ENCODE measurements at places on chromosomes 2 and 18.

GRCh38 chr2:134621939-134622705 lies 96.7 kb downstream of the TMEM163 start:
- DNase-seq: no peak

DNA sequence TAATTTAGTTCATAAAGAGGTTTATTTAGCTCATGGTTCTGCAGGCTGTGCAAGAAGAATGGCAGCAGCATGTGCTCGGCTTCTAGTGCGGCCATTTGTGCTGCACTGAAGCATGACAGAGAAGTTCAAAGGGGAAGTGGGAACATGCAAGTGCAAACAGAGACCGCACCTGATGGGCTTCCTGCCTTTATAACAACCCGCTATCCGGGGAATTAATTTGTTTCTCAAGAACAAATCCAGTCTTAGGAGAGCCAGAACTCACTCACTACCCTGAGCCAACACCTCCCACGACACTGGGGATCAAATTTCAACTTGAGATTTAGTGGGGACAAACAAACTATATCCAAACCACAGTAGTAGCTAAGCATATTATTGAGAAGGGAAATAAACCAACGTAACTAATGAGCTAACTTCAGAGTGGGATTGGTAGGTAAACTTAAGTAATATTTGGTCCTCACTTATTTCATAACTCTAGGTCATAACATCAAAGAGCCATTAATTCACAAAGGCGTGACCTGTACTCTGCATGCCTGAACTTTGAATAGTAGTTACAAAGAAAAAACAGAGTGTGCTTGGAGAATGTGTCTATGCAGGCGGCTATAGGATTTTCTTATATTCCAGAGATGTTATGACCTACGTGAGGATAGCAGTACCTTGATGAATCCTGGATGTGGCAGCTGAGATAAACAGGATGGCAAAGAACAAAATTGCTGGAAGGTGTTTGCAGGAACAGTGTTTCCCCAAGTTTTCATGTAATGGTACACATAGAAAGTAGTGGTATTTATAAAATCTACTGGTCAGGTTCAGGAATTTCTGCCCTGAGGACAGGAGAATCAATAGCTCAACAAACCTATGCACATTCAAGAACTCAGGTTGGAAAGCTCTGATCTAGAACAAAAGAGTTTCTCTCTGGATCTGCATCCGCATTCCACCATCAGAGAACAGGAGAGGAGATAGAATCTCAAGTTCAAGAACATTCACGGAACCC lies 845.9 kb upstream of the ID2 start:
- peak; percentile 87 for DNase-seq

DNA sequence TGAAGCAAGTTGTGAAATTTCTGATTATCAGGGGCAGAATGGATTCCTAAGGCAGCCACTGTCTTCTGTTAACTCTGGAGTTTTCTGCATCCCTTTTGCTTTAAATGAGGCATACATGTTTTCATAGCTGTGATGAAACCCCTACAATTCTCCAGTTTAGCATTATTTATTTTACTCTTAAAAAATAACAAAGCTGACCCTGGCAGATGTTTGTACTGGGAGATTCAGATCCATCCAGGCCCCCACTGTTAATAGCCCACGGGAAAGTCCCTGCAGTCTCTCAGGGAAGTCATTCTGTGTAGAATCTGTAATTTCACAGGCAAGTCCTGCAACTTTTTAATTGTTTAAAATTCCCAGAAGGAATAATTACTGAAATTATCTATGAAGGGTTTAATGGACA lies 353 bp upstream of the SULT1C4 start:
- no peak for DNase-seq

GRCh38 chr2:160399880-160400279 lies 93.7 kb downstream of the RBMS1 start:
- no peak for DNase-seq

DNA sequence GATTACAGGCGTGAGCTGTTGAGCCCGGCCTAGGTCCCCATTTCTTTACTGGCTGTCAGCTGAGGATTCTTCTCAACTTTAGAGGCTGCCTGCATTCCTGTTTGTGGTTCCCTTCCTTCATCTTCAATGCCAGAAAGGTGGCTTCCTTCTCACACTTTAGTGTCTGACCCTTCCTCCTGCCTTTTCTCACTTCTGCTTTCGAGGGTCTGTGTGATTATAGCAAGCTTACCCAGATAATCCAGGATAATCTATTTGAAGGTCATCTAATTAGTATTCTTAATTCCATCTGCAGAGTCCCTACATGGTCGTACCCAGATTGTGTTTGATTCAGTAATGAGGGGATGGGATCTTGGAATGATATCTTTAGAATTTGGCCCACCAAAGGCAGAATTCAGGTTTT lies 157.4 kb downstream of the TANC1 start:
- no peak for DNase-seq

GRCh38 chr2:100766806-100767205 lies 53.1 kb upstream of the NPAS2 start:
- DNase-seq: no peak

GRCh38 chr2:19035238-19035637 lies 323.2 kb downstream of the OSR1 start:
- DNase-seq: no peak

- DNase-seq: peak; percentile 29
These were observed 99.6 kb downstream of the KCTD1 start for GRCh38 chr18:26448714-26449159.

DNA sequence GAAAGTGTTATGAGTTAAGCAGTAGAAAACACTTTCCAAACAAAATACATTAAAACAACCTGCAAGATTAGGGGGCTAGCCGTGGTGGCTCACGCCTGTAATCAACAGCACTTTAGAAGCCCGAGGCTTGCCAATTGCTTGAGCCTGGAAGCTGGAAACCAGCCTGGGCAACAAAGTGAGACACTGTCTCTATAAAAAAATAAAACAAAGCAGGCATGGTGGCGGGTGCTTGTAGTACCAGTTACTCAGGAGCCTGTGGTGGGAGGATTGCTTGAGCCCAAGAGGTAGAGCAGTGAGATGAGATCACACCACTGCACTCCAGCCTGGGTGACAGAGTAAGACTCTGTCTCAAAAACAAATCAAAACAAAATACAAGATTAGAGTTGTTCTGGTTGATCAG lies 208.3 kb downstream of the ERBB4 start:
- no peak for DNase-seq

GRCh38 chr2:177717831-177718618 lies 325.5 kb downstream of the AGPS start:
- no peak for DNase-seq

- DNase-seq: no peak
These were observed 58.3 kb downstream of the EFEMP1 start for GRCh38 chr2:55865096-55865835.

DNA sequence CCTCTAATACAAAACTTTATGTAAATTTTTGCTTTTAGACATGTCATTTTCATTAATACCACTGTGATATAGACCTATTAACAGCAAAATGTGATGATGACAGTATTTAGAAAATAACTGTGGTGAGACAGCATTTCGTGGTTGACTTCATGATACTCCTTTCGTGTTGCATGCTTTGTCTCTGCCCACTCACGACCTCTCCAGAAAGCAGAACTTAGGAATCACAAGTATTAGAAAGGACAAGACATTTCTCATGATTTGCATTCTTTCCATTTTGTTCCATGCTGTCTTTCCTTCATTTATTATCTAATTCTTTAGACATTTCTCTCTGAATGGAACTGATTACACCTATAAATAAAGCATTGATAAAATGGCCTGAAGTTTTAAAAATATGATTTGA lies 85.2 kb upstream of the POU3F3 start:
- DNase-seq: no peak

GRCh38 chr18:22348521-22349316 lies 69.0 kb downstream of the CTAGE1 start:
- DNase-seq: no peak

- peak; percentile 49 for DNase-seq
These were observed 681 bp upstream of the ROCK2 start for GRCh38 chr2:11344956-11345677.

DNA sequence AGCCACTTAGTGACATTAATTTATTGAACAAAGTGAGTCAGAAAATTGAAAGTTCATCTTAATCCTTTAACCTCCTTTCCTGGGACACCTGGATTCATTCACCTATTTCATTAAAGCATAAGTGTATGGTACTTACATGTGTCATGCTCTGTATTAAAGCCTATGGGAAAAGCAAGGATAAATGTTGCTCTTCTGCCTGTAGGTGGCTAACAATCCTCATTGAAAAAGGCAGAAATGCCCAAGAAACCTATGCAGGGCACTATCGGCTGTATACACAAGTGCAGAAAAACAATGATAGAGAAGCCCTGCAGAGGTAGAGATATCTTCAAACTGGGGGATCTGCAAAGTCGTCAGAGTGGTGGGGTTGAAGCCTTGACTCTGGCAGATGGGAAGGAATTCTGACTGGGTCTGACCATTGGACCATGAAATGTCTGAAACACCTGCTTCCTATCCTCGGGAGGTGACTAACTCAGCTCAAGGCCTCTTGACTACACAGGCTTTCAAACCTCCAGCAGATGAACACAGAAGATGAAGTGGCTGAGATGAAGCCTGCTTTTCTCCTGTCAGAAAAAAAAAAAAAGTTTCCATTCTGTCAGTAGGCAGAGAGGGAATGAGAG lies 83.1 kb downstream of the DCC start:
- DNase-seq: peak; percentile 13

GRCh38 chr2:67997903-67998302 lies 64.9 kb downstream of the C1D start:
- DNase-seq: no peak

GRCh38 chr2:162113776-162114168 lies 38.3 kb downstream of the GCG start:
- no peak for DNase-seq

- peak; percentile 8 for DNase-seq
These were observed 44.9 kb upstream of the SLC3A1 start for GRCh38 chr2:44230378-44230777.

DNA sequence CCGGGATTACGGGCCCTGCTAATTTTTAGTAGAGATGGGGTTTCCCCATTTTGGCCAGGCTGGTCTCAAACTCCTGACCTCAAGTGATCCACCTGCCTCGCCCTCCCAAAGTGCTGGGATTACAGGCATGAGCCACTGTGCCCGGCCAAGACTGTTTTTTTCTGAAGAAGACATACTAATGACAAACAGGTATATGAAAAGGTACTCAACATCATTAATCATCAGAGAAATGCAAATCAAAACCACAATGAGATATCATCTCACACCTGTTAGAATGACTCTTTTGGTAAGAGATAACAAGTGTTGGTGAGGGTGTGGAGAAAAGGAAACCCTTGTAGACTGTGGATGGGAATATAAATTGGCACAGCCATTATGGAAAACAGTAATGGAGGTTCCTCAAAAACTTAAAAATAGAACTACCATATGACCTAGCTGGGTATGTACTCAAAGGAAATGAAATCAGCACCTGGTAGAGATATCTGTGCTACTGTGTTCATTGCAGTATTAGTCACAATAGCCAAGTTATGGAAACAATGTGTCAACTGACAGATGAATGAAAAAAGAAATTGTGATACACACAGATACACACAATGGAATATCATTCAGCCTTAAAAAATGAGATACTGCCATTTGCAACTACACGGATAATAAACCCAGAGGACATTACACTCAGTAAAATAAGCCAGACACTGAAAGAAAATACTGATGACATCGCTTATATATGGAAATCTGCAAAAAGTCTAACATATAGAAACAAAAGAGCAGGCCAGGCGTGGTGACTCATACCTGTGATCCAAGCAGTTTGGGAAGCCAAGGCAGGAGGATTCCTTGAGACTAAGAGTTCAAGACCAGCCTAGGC lies 20.8 kb downstream of the SOS1 start:
- DNase-seq: peak; percentile 58

DNA sequence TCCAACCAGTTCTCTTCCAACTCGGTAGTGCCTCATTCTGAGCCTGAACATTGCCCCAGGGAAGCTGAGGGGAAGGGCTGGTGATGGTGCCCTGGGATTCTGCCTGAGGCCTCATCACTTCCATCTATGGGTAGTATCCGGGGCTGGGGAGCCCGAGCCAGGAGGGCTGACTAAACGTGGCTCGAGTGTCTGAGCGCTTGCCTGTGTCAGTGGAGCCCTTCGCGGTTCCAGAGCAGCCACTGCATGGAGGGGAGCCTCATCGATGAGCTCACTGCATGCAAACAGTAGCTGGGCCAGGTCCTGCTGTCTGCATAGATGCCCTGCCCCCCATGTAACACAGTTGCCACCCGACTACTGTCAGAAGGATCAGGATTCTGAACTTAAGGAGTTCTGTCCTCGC lies 129.3 kb downstream of the GLI2 start:
- no peak for DNase-seq

DNA sequence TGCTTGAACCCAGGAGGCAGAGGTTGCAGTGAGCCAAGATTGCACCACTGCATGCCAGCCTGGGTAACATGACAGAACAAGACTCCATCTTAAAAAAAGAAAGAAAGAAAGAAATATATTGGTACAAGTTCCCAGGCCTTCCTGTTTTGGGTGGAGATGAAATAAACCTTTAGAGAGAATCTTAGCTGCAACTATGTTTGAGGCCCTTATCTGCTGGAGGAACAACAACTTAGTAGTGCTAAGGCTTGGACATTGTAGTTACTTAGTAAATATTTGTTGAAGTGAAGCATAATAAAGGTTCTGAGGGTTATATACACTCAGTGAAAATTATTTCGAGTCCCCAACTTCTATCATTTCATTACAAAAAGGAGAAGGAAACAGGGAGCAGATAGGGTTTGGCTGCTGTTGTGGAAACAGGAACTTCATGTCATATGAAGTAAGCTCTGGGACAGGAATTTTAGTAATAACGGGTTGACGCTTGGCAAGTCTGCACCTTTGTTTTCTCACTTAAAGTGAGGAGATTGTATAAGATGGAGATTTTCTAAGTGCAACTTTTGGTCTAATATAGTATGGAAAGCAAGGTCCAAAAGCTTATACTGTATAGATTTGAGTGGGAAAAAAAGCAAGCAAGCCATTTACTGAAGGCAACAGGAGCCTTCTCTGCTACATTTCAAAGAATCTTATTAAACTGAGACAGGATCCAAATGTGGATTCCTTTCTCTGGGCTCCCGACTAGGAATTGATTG lies 40.0 kb upstream of the AGPS start:
- no peak for DNase-seq

DNA sequence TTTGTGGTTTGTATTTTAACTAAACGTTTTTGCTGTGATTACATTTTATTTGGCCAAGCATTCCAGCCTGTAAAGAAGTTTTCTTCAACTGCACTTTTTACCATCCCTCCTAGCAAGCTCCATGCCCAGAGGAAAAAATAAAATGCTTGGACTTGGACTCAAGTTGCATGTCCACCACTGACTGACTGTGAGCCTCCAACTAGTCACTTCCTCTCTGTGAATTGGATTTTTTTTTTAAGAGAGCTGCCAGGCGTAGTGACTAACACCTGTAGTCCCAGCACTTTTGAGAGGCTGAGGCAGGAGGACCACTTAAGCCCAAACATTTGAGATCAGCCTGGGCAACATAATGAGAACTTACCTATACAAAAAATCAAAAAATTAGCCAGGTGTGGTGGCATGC lies 1185.2 kb upstream of the PIK3C3 start:
- no peak for DNase-seq

Measured in GM12865 (cell line).